Activated CD4-positive, CD25-positive, alpha-beta regulatory T cell treated with anti-CD3 and anti-CD28 coated beads, Interleukin-2, amount 50 U/mL, for 72 hours (primary cell): ENCODE measurements at places on chromosomes 6 and 20.

DNA sequence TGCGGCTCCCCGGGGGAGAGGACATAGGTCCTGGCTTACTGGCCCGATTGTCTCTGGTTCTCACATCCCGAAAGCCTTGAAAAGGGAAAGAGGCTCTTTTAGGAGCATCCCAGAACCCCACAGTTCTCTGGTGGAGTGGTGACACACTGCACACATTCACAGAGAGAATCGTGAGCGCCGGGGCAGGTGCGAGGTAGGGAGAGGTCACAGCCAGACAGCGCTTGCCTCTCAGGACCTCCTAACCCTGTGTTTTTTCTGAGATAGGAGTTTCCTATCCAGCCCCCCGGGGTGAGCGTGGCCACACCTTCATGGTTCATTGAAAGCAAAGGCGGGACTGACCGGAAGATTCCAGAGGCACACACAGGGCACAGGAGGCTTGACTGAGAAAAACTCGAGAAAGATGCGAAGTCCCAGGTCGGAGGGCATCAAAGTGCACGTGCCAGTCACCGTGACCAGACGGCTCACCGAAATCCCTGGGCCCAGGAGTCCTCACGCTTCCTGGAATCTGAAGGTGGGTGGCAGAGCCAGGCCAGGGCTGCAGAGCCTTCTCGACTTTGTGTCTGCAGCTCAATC lies 46.5 kb upstream of the FRMD1 start:
- DNase-seq: no peak

DNA sequence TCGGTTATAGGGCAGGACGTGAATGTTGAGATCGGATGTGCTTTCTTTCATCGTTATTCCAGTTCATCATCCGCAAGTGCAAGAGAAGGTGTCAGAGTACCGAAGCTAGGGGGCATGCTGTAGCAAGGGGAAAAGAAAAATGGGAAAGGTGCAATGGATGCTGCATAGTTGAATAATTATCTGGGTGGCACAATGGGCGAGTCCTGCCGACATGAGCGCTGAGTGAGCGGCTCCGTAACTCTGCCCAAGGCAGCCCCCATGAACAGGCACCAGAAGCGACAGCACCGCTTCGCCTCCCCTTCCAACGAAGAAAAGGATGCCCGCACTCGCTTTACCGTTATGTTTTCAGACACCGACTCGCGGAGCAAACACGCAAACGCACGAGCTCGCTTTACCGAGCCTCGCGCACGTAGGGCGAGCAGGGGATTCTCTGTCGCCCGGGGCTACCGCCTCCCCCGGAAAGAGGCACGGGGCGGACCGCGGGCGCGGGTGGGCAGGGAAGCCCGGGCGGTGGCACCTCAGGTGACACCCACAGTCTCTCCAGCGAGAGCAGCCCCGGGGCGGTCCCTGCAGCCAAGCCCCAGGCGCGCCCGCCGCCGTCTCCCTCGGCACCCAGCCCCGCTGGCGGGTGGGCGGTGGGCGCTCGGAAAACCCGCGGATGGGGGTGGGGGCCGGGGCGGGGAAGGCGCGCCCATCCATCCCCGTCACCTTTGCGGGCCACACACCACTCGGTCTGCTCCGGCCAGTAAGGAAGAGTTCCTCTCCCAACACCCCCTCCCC lies 654 bp downstream of the WASF1 start:
- DNase-seq: peak; percentile 62

DNA sequence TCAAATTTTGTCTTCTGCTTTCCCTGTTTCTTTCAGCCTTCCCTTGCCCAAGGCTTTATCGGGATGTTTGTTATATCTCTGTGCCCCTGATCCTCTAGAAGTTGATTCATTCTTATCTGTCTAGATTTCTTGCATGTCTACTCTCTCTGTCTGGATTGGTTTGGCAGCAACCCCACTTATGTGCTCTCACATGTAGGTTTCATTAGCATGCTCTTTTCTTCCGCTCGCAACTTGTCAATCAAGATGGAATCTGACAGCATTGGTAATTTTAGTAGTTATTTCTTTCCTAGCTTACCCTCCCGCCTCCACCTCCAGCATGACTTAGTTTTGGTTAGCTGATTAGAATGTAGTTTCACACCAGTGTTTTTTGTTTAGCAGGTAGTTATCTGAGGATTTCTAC lies 39.3 kb downstream of the LRRC1 start:
- no peak for DNase-seq

GRCh38 chr6:3310703-3311102 lies 52.0 kb downstream of the PSMG4 start:
- DNase-seq: no peak

DNA sequence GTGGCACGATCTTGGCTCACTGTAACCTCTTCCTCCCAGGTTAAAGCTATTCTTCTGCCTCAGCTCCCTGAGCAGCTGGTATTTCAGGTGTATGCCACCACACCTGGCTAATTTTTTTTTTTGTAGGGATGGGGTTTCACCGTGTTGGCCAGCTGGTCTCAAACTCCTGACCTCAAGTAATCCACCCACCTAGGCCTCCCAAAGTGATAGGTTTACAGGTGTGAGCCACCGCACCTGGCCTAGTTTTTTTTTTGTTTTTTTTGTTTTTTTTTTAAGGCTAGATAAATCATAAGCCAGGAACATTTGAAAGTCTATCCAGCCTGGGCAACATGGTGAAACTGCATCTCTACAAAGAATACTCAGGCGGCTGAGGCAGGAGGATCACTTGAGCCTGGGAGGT lies 10.9 kb downstream of the RRP36 start:
- DNase-seq: no peak

DNA sequence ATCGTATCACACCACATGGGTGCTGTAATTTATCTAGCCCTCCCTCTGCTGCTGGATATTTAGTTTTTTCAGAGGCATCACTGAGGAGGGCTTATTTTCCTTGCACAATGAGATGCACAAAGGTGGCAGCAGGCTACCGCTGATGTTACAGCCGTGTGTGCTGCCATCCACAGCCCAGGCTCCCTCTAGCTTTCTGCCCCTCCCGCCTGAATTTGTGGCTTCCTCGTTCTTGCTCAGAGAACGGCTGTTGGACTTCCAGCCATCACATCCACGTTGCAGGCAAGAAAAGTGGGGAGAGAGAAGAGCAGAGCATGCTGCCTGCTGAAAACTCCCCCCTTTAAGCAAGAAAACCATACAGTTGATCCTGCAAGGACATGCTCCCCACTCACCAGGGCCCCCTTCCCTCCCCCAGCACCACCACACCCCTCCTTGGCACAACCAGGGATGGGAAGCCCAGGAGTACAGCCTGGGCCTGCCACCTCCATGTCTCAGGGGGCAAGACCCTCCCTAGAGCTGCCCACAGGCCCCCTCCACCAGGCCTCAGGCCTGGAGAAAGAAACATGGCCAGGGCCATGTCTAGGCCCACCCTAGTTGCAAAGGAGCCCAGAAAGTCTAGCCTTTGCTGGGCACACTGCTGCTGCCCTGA lies 102.6 kb downstream of the MRPL14 start:
- DNase-seq: no peak

GRCh38 chr6:2659882-2660281 lies 90.8 kb downstream of the MYLK4 start:
- no peak for DNase-seq

- no peak for DNase-seq
Observed at GRCh38 chr20:51926670-51927305, 124.5 kb upstream of the SALL4 start.

DNA sequence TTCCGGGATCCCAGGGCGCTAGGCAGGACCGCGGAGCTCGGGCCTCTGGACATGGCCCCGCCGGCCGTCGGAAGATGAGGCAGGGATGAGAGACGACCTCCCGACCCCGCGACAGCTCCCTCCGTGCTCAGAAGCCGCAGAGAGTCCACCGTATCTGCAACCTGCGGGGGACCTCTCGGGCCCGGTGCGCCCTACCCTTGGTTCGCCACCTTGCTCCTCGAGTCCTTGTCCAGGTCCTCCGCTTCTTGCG lies 301 bp downstream of the PPP1R3D start:
- DNase-seq: no peak

DNA sequence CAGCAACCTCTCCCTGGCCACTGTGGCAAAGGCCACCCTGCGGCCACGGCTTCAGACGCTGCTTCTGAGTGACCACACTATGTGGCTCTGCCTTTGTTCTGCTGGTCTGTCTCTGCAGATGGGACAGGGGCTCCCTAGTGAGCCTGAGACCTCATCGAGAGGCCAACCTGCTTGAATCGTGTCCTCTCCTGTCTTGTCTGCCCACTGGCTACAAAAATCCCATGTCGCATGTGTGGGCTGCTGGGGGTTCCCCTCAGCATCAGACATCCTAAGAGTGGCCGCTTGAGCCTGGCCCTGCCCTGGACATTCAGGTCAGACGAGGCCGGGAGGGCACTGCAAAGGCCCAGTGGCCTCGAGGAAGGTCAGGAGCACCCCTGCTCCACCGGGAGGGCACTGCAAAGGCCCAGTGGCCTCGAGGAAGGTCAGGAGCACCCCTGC lies 222.9 kb downstream of the DLL1 start:
- DNase-seq: peak; percentile 7

DNA sequence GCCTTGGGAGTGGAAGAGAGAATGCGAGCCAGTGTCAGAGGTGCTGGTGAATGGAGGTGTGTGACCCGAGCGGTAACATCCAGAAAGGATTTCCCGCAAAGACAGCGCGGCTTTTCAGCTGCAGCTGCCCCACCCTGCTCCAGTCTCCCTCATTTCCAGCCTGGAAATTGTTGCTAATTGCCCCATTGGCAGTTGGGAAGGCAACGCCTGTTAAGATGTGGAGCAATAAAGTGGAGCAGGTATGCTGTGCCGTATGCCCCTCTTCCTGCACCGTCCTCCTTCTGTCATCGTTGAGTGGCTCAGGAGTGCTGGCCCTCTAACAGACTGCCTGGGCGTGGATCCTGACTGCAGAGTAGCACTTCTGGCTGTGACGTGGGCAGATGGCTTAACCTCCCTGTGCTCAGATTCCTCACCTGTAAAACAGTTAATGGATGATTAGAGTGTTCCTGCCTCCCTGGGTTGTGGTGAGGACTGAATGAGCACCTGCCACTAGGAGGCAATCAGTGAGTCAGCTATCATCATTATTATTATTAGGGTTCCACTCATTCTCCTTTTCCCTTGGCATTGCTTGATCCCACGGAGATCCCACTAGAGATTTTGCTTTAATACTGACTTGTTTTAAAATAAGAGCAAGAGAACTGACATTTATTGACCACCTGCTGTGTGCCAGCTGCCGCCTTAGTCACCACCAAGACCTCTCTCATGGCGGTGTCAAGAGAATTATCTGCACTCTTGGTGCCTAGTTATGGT lies 11.7 kb downstream of the ARFGEF2 start:
- no peak for DNase-seq

DNA sequence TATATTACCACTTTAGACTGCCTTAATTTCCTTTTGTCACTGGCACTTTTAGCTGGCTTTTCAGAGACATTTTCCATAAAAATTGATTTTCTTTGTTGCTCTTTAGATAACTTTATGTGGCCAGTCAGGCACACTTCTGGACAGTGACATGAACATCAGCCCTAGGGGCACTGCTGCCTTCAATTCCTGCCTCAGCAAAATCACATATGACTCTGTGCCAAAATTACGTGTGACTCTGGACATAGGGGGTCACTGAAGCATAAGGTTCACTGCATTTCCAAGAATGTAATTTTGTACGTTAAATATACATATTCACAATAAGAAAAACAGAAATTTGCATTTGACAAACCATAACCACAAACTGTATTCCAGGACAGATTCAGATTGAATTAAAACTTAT lies 66.5 kb downstream of the ESF1 start:
- DNase-seq: no peak

DNA sequence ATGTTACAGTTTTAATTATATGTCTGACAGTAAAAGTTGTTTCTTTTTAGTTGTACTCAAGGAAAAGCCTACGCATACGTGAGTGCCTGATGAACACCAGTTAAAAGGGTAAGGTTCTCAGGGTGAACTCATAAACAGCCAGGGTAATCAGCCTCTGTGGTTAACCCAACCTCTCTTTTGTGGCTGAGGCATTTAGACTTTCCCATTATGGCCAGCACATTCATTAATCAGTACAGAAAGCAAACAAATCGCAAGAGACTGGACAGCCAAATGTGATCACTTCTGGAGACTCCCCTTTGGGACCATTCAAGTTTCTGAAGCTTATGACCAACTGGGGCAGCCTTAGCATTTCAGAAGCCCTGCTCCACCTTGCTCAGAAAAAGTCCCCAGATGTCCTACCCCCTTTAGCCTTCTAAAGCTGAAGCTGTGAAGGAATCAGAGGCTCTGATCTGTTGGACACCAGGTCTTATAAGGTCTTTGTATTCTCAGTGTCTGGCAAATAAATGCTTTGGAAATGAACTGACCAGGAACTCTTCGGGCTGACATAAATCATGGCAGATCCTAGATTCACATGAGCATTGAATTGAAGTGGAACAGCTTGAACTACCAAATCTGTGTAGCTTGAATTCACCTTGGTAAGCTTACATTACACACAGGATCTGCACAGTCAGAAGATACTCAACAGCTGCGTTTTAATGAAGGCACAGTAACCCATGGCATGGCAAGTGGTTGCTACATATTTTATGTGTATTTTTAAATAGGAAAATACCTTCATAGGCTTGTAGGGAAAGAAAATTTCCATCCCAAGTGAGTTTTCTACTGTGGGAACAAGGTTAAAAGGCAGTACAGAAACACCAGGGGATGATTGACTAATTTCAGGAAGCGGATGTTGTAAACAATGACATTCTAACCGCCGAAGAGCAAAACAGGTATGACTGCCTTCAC lies 18.7 kb downstream of the IL20RA start:
- DNase-seq: no peak

DNA sequence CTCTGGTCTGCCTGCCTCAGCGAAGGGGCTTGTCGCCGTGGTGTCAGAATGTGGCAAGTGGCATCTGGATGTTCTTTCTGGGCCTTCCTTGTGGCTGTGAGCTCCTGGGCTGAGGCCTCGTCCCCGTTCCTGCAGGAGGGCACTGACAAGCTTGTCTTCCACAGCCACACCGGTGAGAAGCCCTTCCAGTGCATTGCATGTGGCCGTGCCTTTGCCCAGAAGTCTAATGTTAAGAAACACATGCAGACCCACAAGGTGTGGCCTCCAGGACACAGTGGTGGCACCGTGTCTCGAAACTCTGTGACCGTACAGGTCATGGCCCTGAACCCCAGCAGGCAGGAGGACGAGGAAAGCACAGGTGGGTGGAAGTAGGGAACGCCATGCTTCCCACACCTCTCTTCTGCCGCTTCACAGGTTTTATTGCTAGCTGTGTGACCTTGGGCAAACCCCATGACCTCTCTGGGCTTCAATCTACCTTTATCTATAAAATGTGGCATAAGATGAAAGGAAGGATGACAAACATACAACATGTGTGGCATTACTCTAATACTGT lies 30.0 kb downstream of the ZNF341 start:
- DNase-seq: no peak

- no peak for DNase-seq
Observed at GRCh38 chr20:48070991-48071652, 285.8 kb upstream of the SULF2 start.

GRCh38 chr6:108438918-108439317 lies 121.8 kb upstream of the FOXO3 start:
- no peak for DNase-seq
